Heart right ventricle (tissue), 16 donors: ENCODE measurements at places on chromosomes 11 and 22. TPM values are rescaled to one million over a fixed set of nuclear protein-coding genes. Genes with fewer than 3 reads are reported as not detected.

DNA sequence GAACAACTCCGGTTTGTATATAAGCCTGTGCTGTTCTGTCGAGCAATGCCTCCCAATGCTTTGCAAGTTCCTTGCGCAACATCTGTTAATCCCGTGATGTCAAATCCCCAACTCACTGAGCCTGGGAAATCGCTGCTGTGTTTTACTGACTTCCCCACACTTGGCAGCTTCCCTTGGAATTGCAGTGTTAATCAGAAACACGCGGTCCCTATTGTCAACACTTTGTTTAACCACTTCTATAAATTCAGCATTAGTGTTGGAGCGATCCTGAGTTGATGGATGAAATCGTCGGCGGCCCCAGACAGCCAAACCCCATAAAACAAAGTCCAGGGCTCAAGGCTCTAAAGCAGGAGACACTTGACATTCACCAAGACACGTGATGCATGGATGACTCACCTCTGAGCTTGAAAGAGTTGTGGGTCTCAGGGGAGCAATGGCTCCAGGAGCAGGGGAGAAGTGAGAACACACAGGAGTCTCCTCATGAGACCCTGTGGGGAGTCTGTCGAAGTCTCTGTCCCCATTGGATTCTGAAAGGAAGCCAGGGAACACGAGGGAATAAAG, 555.3 kb downstream of the MIAT start:
- DNase-seq, result peak; percentile 80

- DNase-seq, result no peak
Observed at GRCh38 chr11:8258289-8258688, 5.4 kb downstream of the LMO1 start.

GALNT18 gene
- 29.0 TPM for total RNA-seq

- peak; percentile 24 for DNase-seq
Observed at GRCh38 chr11:124069429-124070401, 28.6 kb upstream of the OR10G7 start.

DNA sequence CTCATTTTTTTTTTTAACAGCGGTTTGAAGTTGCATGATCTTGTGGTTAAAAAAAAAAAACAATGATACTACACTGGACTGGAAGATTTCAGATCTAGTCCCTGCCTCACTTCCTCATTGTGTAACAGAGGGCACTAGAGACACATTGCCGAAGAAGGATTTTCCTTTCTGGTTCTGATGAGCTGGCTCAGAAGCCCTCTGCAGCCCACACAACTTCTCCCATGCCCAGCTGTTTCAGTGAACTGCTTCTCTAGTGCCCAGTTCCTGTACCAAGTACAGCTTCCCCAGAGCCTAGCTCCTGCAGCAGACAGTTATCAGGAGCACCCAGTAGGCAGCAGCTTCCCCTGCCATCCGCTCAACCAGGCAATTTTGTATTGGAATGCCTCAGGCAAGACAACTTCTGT, 29.5 kb upstream of the ANO5 start:
- DNase-seq, result peak; percentile 4

DNA sequence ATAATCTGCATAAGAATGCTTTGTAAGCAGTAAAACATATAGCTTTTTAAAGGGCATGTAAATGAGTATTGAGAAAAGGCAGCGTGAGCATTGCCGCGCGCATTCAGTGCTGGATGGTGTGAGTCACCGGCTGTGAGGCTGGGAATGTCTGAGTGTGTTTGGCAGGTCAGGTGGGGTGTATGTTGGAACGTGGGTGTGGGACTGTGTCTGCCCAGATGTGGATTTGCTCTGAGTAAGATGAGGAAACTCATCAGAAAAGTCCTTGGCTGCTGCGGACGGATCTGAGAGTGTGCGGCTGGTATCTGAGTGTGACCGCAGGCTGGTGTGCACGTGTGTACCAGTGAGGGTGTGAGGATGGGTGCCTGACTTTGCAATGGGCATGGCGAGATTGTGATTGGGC, 66.2 kb upstream of the NECTIN1 start:
- DNase-seq, result no peak

SYCE3 gene
- total RNA-seq, result not detected

DNA sequence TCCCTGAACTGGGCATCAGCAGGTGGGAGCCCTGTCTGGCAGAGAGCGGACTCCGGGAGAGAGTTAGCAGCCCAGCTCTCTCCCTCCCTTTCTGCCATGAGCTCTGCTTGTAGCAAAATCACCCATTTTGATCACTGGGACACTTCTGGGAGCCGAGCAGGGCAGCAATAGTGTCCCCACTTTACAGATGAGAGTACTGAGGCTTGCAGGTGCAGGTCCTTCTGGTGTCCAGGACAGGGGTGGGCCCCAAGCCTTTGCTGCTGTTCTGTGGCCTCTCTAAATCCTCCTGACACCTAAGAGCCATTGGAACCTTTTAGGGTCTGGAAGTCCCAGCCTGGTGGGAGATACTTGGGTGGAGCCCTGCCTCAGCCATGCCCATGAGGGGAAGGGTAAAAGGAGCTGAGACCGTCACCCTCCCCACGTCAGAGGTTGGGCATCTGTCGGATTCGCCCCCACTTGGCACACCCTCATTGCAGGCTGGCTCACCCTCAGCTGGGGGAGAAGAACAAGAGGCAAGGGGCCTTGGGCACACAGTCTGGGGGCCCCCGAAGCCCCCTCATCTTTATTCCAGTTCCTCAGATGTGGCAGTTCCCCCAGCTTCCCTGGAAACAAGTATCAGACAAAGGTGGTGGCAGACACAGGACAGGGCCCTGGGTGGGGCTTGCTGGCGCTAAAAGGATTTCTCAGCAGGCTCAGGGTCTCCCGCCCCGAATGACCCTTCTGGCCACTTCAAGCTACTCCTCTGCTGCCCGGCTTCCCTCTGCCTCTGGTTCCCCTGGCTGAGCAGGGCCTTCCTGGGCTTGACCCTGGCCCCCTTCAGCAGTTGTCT, 4.5 kb downstream of the RIN1 start:
- DNase-seq, result no peak

MMP13 gene
- not detected for total RNA-seq

DNA sequence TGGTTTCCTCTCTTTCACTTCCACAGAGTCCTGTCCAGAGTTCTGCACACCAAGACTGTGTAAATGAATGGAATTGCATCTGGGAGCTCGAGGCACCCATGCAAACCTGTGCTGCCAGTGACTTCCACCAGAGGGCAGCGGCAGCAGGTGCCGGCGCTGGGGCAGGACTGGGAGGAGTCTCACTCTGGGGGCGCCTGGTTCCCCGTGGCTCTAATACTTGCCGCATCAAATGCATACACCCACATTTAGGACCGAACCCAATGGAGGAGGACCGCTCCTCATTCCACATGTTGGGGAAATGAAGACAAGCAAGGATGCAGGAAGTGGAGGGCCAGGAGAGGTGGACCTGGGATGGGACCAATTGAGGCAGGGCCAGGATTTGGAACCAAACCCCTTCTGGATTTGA, 1.1 kb upstream of the CD6 start:
- DNase-seq, result peak; percentile 69

GRCh38 chr22:49124608-49125007, 703.1 kb downstream of the BRD1 start:
- no peak for DNase-seq

MMP27 gene
- not detected for total RNA-seq

- DNase-seq, result no peak
Observed at GRCh38 chr11:32526760-32527159, 56.9 kb upstream of the EIF3M start.

APOA5 gene
- not detected for total RNA-seq

DNA sequence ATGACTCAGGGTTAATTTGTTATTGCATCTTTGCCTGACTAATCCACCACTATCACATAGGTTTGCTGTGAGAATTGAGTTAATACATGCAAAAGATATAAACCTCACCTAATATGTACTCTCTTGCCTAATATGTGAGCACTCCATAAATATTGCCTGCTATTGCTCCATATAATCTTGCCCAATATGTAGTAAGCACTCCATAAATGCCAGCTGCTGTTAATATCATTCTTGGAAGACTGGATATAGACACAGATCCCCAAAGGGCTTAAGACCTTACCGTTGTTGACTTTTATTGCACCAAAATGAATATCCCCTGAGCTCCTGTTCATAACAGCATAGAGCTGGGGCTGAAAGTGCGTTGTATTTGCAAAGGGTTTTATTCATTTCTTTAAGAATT, 27.0 kb upstream of the LRRC55 start:
- DNase-seq, result no peak

DNA sequence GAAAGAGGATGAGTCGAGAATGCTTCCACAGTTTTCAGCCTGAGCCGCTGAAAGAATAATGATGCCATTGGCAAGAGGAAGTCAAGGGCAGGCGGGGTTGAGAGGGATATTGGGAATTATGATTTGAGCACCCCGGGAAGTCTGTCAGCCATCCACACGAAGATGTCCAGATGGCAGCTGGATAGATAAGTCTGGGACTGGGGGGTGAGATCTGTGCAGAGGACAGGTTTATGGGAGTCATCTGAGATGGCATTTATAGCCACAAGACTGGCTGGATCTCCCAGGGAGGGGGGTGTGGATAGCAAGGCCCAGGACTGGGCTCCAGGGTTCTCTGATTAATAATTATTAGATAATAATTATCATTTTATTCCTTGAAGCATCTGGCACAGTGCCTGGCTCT, 5.1 kb upstream of the STIP1 start:
- no peak for DNase-seq

DNA sequence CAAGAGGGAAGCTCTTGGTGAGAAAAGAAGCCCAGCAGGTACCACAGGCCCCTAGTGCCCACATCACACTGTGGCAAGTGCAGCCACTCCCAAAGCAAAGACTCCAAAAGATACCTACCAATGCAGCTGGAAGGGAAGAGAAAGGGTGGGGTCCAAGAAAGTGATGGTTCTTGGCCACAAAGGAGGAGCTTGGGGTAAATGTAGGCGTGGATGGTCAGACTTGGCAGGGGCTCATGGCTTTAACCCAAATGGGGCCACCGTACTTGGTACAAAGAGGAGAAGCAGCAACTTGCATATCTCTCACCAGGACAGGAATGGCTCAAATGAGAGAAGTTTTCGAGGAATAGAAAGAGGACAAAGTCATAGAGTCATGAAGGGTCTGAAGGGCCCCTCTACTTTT, 4.8 kb downstream of the MAP3K11 start:
- no peak for DNase-seq

DNA sequence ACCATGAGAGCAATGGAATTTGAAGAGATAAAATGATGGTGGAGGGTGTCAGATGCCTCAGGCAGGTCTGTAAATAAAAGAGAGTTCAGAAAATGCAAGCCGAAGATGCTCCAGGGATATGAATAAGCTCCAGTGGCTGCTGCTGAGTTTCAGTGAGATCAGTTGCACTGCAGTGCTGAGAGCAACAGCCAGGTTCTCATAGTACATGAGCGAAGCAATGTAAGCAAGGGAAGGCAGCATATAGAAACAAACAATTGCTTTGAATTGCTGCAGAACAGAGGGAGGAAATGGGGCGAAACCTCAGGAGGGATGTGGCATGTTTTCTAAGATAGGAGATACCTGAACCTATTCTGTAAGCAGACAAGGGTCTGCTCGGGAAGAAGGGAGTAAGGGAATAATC, 369.5 kb downstream of the AASDHPPT start:
- no peak for DNase-seq

TSGA10IP gene
- total RNA-seq, result not detected

- no peak for DNase-seq
Observed at GRCh38 chr11:15073361-15074205, at the start of gene CALCB. Gene CALCB (plus strand): TSS chr11:15073593. CDS start chr11:15074719, 1,126 bp downstream.

SSTR3 gene
- total RNA-seq, result not detected

DNA sequence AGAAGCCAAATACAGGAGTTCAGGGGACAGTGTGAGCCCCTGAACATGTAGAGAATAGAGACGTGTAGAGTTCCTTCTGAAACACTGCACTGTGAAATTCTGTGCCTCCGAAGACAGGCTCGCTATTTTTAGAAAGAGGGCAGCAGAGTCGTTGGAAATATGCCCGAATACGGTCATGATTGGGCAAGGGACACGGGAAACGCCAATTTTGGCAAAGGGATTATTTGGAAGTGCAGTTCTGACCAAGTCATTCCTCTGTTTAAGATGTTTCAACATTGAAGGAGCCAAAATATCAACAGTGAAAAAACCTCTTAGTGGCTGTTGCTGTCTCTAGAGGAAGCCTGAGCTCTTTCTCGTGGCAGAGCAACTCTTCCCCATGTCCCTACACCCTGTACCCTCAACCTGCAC, 9.5 kb upstream of the CBX6 start:
- no peak for DNase-seq

OR52K1 gene
- total RNA-seq, result not detected

CCDC157 gene
- 0.39 TPM for total RNA-seq

- DNase-seq, result no peak
Observed at GRCh38 chr22:27937453-27937852, 18.4 kb upstream of the PITPNB start.

OR6Q1 gene
- total RNA-seq, result not detected
